CD8-positive, alpha-beta memory T cell (primary cell): ENCODE measurements at places on chromosomes 16 and 17. TPM values are rescaled to one million over a fixed set of nuclear protein-coding genes. Genes with fewer than 3 reads are reported as not detected.
A peak's percentile ranks its signal among the peaks of the same experiment; 100 is the strongest.

The CFAP52 gene
- total RNA-seq = not detected

The SLFN12L gene
- 50.8 TPM for total RNA-seq

The OTOA gene
- total RNA-seq = 0.09 TPM

The PDXDC1 gene
- total RNA-seq = 55.5 TPM

GRCh38 chr17:82752371-82753200, 721 bp downstream of the TBCD start:
- peaks cover 13% of the 10 kb centered on the region for H3K4me1 ChIP-seq
- H3K36me3 ChIP-seq = no peaks in the 10 kb centered on the region
- no peaks in the 10 kb centered on the region for H3K27me3 ChIP-seq
- peak overlapping the region; percentile 67 for H3K4me3 ChIP-seq
- no peak for DNase-seq
- H3K27ac ChIP-seq = peak overlapping the region; percentile 59

DNA sequence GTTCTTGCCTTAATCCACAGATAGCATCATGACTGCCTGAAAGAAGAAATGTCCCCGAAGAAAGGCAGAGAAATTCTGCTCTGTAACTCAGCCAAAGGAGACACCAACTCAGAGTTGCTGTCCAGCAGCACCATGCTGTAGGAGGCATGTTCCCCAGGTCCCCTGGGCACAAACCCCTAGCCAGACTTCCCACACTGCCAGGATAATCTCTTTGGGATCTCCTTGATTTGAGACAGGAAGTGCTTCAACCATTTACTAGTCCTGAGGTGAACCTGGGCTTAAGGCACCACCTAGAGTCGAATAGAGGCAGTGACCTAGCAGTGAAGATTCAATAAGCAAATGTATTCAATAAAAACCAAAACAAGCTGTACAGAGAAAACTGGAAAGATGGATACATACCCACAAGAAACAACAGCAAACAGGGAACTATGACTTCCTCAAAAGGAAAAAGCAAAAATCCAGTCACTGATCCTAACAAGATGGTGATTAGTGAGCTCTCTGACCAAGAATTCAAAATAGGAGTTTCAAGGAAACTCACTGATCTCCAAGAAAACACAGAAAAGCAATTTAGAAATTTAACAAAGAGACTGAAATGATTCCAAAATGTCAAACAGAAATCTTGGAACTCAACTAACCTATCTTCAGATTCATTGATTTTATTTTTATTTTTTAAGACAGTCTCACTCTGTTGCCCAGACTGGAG, 5.7 kb downstream of the OR4D2 start:
- H3K27me3 ChIP-seq = peaks cover 6% of the 10 kb centered on the region
- no peak overlapping the region for H3K4me3 ChIP-seq
- peak; percentile 21 for DNase-seq
- H3K4me1 ChIP-seq = peaks cover 43% of the 10 kb centered on the region
- H3K27ac ChIP-seq = no peak overlapping the region
- no peaks in the 10 kb centered on the region for H3K36me3 ChIP-seq

DNA sequence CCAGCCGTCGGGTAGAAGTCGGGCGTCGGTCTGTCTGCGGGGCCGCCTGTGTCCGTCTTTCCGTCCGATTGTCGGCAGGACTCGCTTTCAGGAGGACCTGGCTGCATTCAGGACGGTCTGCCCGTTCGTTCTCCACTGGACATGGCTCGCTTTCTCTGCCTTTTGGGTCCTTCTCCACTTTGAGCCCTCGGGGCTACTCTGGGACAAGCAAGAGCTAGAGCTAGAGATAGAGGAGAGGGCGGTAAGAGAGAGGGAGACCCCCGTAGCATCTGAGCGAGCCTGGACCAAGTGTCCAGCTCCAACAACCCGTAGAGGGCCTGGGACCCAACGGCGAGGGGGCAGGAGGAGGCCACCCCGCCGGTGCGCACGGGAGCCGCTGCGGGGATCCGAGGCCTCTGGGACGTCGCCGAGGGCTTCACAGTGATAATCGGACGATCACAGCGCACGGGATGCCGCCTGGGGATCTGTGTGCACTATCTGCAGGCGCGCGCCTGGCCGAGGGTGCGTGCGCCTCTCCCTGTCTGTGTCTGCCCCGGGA, 4.5 kb downstream of the TBX4 start:
- no peak overlapping the region for H3K27ac ChIP-seq
- H3K4me1 ChIP-seq = peaks cover 5% of the 10 kb centered on the region
- DNase-seq = no peak
- no peak overlapping the region for H3K4me3 ChIP-seq
- H3K27me3 ChIP-seq = peaks cover 57% of the 10 kb centered on the region
- H3K36me3 ChIP-seq = no peaks in the 10 kb centered on the region

GRCh38 chr16:886802-887731, 83.7 kb downstream of the LMF1 start:
- no peaks in the 10 kb centered on the region for H3K27me3 ChIP-seq
- H3K36me3 ChIP-seq = no peaks in the 10 kb centered on the region
- H3K4me3 ChIP-seq = no peak overlapping the region
- H3K27ac ChIP-seq = no peak overlapping the region
- peak; percentile 39 for DNase-seq

- no peaks in the 10 kb centered on the region for H3K27me3 ChIP-seq
- peaks cover 5% of the 10 kb centered on the region for H3K4me1 ChIP-seq
- no peak overlapping the region for H3K27ac ChIP-seq
Measured at GRCh38 chr17:78366109-78366848, 6.4 kb upstream of the SOCS3 start.
